Hematopoietic multipotent progenitor cell (in vitro differentiated cells): ENCODE measurements at places on chromosomes 2 and 18.

GRCh38 chr2:233117351-233117750 lies 57.2 kb downstream of the INPP5D start:
- DNase-seq = no peak

- no peak for DNase-seq
Measured at GRCh38 chr2:230868161-230868946, 3.6 kb downstream of the ITM2C start.

DNA sequence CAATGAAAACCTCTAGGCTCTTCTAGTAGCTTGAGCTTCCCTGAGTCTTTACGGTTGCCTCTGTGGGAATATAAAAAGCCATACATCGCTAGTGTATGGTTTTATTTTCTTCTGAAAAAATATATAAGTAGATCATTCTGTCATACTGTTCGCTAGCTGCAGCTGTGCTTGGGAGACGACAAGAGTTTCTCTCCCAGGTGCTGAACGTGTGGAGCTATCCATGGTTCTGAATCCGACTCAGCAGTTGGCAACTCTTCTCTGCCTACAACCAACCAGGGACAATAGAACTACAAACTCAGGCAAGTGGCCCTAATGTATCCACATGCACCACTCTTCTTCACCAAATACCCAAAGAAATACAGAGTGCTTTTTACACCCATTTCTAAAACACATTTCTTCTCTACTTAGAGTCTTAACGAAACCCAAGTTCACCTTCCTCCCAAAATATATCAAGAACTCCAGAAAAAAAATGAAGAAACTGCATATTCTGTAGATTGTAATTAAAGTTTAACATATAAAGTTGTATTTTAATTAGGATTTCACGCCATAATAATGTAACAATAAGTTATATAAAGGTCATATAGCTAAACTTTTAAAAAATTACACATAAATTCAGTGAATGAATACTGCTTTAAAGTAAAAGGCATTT lies 2.2 kb upstream of the KCNH7 start:
- DNase-seq = peak; percentile 50

- no peak for DNase-seq
Measured at GRCh38 chr2:109398366-109399015, 215.3 kb downstream of the SEPTIN10 start.

- no peak for DNase-seq
Measured at GRCh38 chr2:100067784-100068183, 74.6 kb downstream of the AFF3 start.

DNA sequence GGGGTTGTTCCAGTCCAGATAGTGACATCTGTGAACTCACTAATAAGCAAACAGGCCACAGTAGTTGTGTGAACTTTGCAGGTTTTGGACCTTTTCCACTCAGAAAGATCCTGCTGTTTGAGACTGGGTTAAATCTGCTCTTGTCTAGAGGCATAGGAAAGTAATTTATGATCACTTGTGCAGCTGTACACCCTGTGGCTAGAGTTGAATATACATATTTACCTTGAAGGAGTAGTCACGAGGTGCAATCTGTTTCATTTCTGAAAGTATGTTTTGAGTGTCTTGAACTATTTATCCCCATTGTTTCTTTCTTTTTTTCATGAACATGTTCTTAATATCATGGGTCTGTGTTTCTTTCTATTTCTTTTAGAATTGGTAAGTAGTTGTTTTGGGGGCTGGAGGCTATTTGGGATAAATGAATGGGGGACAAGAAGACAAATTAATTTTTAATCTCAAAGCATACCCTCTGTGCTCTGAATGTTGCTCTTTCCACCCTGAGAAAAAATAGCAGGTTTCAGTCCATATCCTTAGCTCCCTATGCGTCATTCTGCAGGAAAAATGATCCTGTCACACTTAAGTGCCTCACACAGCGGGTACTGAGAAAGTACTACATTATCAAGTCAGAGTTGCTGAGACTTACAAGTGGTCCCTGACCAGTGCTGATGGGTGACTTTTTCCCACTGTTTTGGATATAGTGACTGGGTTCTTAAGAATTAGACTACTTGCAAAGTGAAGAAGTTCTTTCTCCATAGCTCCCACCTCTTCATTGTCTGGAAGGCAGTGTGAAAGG lies 28.2 kb downstream of the DCC start:
- DNase-seq = no peak

- DNase-seq = no peak
Measured at GRCh38 chr2:66830881-66831280, 396.0 kb downstream of the MEIS1 start.

- DNase-seq = no peak
Measured at GRCh38 chr2:140234116-140234515, 1453.9 kb upstream of the NXPH2 start.

DNA sequence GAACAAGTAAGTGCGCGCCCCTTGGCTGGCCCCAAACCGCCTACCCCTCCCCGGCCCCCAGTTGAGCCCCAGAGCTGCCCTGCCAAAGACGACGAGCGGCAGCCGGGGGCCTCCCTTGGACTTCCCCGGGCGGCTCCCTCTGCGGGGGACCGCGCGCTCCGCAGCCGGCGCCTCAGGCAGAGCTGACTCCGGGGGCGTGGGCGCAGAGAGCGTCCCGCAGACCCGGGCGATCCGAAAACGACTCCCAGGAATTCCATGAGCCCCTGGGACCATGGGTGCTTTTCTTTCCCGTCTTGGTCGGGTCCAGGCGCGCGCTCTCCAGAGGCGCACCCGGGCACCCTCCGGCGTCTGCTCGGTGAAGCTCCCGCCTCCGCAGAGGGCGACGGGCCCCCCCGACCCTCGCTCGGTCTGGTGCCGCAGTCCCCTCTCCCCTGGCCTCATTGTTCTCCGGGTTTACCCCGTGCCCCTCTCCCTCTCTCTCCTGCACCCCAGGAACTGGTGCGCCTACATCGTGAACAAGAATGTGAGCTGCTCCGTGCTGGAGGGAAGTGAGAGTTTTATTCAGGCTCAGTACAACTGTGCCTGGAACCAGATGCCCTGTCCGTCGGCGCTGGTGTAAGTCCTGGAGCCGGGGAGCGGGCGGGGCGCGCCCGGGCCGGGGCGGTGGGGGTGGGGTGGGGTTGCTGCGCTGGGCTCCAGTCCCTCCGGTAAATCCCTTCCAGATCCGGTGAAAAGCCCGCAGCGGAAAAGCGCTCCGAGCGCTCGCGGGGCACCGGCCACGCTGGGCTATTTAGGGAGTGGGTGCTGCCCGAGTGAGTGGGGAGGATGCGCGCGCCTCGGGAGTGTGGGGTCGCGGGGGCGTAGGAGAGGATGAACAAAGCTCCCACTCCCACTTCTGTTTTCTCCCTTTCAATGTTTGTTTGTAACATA lies 776 bp downstream of the EMILIN2 start:
- DNase-seq = peak; percentile 39

DNA sequence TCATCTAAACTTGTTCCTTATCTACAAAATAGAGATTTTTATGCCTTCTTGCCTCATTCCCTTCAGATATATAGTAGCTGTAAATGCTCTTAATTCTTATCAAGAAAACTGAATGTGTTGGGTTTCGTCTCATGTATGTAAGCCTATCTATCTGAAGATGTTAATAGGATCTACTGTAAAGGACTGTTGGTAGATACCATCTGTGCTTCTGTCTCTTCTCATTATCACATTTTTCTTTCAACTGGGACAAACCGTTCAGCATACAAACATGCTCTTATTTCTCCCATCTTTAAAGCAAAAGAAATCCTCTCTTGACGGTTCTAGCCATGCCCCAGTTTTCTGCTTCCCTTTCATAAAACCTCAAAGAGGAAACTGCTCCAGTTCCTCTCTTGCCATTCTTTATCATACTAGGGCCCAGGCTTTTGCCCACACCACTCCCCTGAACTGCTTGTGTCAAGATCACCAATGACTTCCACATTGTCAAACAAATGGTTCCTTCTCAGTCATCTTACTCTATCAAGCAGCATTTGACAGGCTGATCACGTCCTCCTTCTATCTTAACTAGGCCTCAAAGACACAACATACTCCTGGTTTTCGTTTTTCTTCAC lies 88.7 kb downstream of the ARHGEF33 start:
- DNase-seq = no peak

GRCh38 chr2:223723954-223724411 lies 113.4 kb downstream of the AP1S3 start:
- no peak for DNase-seq

GRCh38 chr2:119536211-119536610 lies 8.0 kb upstream of the CFAP221 start:
- DNase-seq = no peak

DNA sequence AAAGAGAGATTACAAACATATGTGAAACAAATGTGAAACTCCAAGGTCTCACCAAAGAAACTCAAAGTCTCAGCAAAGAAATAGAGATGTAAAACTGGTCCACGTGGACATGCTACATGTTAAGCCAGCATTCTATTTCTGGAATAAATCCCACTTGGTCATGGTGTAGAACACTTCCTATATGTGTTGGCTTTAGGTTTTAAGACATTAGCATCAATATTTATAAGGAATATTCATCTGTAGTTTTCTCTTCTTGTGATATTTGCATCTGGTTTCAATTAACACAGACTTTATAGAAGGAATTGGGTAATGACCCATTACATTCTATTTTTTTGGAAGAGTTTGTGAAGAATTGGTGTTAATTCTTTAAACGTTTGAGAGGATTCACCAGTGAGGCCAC lies 133.1 kb downstream of the COPS8 start:
- no peak for DNase-seq

DNA sequence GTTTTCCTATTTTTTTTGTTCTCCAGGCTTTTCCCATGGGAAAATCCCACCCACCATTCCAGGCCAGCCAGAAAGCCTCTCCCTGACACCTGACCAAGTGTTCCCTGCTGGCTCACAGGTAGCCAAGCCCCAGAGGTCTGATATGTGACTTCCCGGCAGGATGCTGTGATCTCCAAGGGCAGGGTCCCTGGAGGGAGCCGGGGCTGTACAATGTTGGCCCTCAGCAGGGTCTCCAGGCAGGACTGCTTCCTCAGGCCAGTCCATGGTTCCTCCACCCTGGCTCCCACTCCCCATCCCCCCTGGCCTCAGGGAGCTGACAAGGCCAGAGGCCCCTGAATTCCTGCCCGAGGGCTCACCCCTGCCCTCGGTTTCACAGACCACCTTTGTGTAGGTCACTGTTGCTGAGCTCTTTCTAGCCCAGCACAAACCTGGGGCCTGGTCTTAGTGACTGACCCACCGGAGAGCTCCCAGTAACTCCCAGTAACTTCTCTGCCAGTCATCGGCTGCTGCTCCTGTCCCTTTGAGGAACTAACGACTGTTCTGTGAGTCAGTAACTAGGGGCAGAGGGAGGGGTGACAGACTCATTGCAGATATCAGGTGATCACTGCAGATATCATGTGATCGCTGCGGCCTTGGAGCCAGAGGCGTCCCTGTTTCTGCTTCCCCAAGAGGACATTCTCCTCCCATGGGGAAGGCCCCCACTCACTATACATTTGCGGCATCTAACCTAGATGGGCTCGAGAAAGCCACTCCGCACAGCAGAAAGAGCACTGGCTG lies 38.7 kb downstream of the SDC1 start:
- peak; percentile 65 for DNase-seq

- DNase-seq = no peak
Measured at GRCh38 chr2:21288299-21288698, 164.5 kb downstream of the TDRD15 start.

GRCh38 chr2:64164629-64165028 lies 20.4 kb upstream of the PELI1 start:
- no peak for DNase-seq

DNA sequence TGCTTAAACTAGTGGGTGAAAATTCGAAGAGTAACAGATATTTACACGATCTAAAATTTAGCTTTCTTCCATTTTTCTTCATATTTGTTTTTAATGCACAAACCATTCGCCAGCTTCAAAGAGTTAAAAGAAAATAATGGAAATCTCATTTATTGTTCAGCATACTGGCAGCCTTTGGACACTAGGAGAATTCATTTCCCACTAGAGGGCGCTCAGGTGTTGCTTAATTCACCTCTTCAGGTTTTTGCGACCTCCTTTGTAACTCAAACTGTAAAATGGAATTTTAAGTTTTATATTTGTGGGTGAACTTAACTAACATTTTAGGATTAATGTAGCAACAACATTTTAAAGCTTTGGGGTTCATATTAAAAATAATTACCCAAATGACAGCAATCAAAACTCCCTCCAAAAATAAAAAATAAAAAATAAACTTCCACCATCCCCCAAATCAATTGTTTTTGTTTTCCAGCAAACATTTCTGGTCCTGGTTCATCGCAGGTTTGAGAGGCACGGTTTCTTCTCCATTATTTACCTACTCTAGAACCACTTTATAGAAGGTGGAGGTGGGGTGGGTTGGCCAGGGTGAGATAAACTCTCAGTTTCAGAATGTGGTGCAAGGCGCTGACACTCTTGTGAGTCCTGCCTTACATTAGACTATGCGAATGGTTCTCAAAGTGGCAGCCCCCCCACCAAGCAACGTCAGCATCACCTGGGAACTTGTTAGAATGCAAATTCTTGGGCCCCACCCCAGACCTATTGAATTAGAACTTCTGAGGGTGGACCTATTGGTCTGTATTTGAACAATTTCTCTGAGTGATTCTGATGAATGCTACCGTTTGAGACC lies 24.7 kb upstream of the PNPT1 start:
- DNase-seq = peak; percentile 35

DNA sequence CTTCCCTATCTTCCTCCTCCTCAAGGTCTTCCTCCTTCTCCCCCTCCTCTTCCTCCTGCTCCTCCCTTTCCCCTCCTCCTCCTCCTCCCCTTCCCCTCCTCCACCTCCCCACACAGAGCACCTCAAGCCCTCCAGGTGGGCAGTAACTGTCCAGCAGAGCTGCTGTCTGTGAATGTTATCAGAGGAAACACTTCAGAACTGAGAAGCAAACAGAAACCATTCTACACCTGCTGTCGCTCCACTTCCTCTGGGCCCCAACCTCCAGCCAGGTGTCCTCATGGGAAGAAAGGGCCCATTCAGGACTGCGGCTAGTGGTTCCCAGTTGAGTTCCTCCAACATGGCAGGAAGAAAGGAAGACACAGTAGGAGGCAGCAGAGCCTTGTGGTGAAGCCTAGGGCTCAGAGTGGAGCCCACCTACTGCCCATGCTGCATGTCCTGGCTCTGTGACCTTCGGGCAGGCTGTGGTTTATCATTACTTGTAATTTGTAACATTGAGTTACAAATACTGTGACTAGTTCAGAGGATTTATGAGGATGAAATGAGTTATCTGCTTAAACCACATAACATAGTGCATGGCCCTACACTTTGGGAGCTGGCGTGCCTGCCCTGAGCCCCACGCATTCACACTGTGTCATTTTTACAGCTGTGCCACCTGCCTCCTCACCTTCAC lies 165.9 kb upstream of the ID2 start:
- no peak for DNase-seq

GRCh38 chr18:286515-287310 lies 18.9 kb upstream of the THOC1 start:
- no peak for DNase-seq

GRCh38 chr18:30469091-30469490 lies 573.5 kb downstream of the DSC3 start:
- no peak for DNase-seq

GRCh38 chr2:34474646-34475045 lies 875.5 kb upstream of the FAM98A start:
- DNase-seq = no peak

GRCh38 chr2:109318949-109319342 lies 189.9 kb downstream of the SH3RF3 start:
- no peak for DNase-seq

DNA sequence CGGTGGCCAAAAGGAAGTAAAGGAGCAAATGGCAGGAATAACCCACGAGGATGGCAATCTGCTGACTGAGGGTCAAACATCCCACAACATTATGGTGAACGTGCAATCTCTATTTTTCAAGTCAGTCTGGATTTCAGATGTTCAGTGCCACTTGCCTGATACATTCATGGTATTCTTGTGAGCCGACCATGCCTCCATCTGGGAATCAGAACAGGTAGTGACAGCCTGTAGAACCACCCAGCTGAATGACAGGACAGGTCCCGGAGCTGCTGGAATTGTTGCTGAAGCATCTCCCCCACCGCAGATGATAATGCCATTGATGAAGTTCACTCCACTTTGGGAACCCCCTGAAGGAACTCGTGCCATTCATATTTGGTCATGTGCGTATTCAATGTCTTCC lies 123.2 kb downstream of the CAPN13 start:
- no peak for DNase-seq
